ENCODE measurements at places on chromosomes 16 and 17. TPM values are rescaled to one million over a fixed set of nuclear protein-coding genes. Genes with fewer than 3 reads are reported as not detected.

The CD300H gene
- total RNA-seq, result not detected

The CIBAR2 gene
- not detected for total RNA-seq

The CCDC102A gene
- 10.7 TPM for total RNA-seq

The CD300LB gene
- not detected for total RNA-seq

Data from stomach (tissue), 19 donors.